ENCODE measurements at places on chromosomes 2 and 18.
A peak's percentile ranks its signal among the peaks of the same experiment; 100 is the strongest.

GRCh38 chr2:14746133-14746532 is 113.6 kb downstream of the LRATD1 start:
- DNase-seq, result no peak

GRCh38 chr2:42923580-42924417 is 131.4 kb upstream of the HAAO start:
- DNase-seq, result no peak

DNA sequence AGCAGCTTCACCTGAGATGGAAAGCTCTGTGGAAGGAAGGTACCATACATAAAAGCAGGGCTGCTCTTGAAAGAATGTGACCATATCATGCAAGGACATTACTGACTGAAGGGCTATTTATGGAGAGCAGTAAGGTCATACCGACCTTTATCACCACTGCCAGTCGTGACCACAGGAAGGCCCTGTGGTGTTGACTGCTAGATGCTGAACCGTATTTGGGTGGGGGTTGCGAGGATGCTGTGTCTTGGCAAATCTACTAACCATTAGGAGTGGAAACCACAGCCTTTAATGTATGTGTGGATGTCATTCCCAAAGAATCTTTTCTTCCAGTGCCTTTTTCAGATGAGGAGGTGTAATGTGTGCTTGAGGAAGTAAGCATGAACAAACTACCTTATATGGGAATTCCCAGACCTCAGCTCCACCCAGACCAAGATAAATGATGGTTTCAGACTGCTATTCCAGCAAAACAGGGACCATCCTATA is 60.8 kb downstream of the LIMS1 start:
- DNase-seq, result no peak

- DNase-seq, result peak; percentile 44
Observed at GRCh38 chr2:1781291-1782080, 37.2 kb upstream of the PXDN start.

GRCh38 chr2:25585189-25585588 is 88.2 kb downstream of the DTNB start:
- DNase-seq, result no peak

- DNase-seq, result no peak
Observed at GRCh38 chr2:98334439-98335078, 11.7 kb upstream of the CNGA3 start.

All from stimulated activated CD8-positive, alpha-beta memory T cell treated with anti-CD3 and anti-CD28 coated beads, Interleukin-4, amount 100 ng/mL, for 4 hours (primary cell).